Activated CD4-positive, alpha-beta T cell treated with anti-CD3 and anti-CD28 coated beads, Interleukin-2, amount 10 ng/mL, durations not matched to agents 7 days and 5 days (primary cell): ENCODE measurements at places on chromosomes 2 and 18.

DNA sequence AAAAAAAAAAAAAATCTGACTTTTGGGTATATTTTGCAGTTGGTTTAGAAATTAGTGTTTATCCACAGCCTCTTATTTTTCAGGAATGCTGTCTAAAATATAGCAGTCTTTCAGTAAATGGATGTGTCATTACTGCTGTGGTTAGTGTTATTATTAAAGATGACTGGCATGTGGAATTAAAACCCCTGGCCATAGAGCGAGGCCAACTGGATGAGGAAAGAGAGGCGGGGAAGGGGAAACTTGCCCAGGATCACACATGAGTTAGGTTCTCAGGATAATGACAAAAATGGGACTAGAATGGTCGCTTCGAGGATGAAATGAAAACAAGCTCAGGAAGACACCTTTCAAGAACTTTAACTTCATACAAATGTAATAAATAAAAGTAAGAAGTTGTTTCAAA is 57.4 kb upstream of the APCDD1 start:
- DNase-seq = no peak

- no peak for DNase-seq
Observed at GRCh38 chr18:57737400-57738060, 65.6 kb downstream of the ATP8B1 start.

- no peak for DNase-seq
Observed at GRCh38 chr2:204947405-204947804, 402.1 kb downstream of the PARD3B start.

GRCh38 chr2:135662088-135662487 is 79.6 kb upstream of the UBXN4 start:
- no peak for DNase-seq

DNA sequence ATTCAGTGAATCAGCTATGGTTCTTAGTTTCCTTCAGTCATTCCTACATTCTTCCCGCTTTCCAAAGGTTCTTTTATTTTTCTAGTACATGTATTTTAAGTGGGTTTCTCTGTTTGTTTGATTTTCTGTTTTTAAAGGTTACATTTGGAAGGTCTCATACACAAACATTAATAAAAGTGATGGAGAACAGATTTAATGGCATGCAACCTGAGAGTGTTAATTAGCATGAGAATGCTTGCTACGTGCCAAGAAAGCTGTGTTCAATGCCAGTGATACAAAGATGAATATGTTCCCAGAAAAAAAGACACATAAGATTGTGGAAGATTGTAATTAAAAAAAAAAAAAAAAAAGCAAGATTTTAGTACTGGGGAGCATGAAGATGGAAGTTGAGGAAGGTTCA is 61.8 kb upstream of the CDC42EP3 start:
- DNase-seq = no peak
